ENCODE measurements at places on chromosomes 2 and 18.

DNA sequence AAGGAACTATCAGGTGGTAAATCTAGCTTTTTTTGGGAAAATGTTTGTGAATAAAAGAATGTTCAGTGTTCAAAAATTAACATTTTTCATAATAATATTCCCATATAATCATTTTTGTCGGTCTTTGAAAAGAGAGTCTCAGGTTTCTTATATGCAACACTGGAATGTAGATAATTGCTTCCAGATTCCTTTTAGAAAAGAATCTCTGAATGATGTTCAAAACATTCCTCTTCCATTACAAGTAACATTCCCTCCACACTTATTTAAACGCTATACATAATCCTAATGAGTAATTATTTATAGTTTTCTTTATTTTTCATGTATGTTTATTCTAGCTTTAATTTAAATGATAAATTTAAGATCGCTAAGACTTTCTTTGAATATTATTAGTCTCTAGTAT lies 7.0 kb downstream of the ZSWIM2 start:
- DNase-seq: no peak

DNA sequence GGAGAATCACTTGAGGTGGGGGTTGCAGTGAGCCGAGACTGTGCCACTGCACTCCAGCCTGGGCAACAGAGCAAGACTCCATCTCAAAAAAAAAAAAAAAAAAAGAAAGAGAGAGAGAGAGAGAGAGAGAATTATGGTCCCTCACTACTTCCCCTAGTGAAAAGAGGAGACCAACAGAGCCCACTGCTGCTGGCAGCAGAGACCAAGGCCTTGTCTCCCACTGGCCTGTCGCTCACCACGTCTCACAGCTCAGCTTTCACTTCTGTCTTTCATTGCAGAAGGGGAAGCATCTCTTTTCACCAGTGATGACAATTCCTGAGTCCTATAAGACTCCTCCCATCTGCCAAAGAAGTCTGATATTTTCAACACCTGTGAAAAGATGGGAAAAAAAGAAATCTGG lies 81.3 kb downstream of the CLHC1 start:
- DNase-seq: no peak

DNA sequence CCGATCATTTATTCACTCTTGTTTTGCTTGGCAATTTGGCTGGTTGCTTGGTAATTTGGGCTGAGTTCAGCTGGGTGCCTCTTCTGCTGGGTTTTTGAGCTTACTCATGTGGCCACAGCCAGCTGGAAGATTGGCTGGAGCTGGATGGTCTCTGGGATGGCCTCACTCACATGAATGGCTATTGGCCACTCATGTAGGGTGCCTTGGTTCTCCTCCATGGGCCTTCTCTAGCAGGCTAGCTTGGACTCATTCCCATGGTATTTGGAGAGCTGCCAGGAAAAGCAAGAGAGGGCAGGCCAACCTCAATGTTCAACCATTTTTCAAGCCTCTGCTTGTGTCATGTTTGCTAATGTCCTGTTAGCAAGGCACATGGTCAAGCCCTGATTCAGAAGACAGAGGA lies 16.9 kb downstream of the ZAP70 start:
- DNase-seq: no peak

GRCh38 chr18:9609190-9609589 lies 5.2 kb downstream of the PPP4R1 start:
- no peak for DNase-seq

Measured in stimulated activated CD4-positive, alpha-beta T cell treated with anti-CD3 and anti-CD28 coated beads, Interleukin-4, amount 100 ng/mL, for 24 hours (primary cell).